ENCODE measurements at places on chromosomes 11 and 22.
A peak's percentile ranks its signal among the peaks of the same experiment; 100 is the strongest.

GRCh38 chr11:84313830-84314359, 1027.7 kb upstream of the CCDC90B start:
- DNase-seq = no peak

DNA sequence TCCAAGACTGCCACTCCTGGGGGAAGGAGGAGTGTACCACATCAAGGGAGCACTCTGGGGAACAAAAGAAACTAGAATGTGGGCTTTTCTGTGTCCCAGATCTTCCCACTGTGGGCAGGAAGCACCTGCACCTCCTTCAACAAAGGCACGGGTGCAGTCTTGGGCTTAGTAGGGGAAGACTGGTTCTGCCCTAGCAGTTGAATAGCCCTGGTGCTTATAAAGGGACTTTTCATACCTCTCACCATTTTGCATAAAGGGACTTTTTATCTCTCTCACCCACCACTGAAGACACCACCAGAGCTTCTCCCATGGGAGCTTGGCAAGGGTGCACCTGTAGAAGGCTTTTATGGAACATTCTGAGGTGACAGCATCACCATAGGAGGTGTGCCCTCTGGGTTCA, 65.8 kb upstream of the MS4A8 start:
- no peak for DNase-seq

DNA sequence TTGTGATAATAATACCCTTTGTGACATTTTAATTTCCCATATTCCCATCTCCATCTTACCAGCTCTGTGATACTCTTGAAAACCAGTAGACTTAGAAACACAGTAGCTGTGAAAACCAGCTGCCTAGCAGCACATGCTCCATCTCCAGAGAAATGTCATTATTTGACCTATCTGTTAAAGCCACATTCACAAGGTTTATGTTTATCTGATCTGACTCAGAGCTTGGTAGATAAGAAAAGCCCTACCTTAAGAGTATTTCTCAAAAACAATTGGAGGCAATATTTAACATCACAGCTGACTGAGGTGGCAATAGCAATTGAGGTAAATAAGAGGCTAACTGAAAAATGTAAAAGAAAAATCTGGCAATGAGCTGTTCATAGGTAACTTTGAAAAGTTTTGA, 8.1 kb upstream of the ANO3 start:
- DNase-seq = no peak

DNA sequence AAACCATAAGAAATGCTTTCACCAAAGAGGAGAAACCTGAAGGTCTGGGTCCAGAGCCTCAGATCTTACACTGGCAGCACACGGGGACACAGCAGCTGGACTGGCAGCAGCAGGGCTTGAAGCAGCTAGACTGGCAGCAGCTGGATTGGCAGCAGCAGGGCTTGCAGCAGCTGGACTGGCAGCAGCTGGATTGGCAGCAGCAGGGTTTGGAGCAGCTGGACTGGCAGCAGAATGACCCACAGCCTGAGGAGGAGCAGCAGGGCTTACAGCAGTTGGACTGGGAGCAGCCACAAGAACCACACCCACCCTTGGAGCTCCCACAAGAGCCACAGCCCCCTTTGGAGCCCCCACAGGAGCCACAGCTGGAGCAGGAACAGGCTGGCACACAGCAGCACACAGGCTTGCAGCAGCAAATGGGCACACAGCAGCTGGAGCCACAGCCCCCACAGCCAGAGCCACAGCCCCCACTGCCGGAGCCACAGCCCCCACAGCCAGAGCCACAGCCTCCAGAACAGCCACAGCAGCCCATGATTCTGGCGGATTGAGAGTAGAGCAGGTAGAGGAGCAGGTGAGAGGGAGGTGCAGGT, at the start of gene KRTAP5-11:
KRTAP5-11 (minus strand) TSS at position 567 of the 587 bp plus-strand sequence; CDS start at position 529, 38 bp downstream.
- no peak for DNase-seq

DNA sequence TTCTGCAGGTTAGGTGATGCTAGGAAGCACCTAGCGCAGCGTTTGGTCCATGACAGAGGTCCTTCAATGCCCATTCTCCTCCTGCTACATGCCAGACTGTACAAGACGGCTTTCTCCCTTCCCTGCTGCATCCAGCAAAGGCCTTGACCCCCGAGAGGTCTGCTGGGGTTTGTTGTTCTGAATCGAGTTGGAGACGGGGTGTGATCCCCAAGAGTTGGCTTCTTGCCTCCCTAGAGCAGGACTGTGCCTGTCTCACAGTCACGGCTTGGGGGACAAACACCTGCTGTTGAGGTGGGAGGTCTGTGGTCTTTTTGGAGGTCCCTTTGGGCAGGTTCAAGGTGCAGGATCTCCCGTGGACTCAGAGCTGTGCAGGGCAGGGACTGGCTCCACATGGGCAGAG, 352.3 kb upstream of the B3GAT1 start:
- no peak for DNase-seq

DNA sequence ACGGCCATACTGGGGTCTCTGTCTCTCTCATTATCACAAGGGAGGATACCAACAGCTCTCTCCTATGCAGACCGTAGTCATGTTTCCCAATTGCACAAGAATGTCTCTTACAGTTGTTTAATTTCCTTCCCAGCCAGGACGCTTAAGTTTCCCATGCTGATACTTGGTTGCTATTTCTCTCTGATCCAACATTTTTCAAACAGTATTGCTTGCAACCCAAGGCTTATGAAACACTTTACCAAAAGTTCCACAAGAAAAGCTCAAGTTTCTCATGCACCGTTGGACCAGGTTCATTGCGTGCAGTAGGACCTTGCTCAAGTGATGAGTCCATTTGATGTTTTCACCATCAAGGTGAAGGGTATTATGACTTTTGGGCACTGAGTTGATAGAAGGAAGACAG, 46.6 kb downstream of the GGTLC2 start:
- DNase-seq = no peak

- no peak for DNase-seq
Observed at GRCh38 chr11:118163494-118163893, 10.9 kb upstream of the SCN4B start.

DNA sequence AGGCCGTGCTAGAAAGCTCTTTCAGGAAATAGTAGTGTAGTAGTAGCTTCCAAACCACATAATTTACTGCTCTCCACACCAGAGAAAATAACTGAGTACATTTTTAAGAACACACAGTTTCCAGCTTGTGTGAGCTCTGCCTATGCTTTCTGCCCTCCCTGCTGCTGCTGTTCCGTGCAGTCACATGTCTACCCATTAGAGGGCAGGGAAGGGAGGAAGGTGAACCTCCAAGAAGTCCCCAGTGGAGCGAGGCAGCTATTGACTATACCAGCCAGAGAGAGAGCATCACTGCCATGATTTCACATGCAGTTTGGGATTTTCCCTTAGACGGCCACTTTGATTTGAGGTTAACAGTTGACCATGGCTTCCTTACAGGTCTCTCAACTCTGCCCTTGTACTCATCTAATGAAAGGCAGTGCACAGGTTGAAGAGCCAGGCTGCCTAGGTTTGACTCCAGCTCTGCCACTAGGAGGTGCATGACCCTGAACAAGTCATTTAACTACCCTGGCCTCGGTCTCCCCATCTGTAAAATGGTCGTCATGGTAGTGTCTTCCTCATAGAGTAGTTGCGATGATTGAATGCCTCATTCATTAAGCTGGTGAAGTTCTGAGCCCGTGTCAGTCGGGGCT, 19.7 kb upstream of the CTTN start:
- DNase-seq = no peak

DNA sequence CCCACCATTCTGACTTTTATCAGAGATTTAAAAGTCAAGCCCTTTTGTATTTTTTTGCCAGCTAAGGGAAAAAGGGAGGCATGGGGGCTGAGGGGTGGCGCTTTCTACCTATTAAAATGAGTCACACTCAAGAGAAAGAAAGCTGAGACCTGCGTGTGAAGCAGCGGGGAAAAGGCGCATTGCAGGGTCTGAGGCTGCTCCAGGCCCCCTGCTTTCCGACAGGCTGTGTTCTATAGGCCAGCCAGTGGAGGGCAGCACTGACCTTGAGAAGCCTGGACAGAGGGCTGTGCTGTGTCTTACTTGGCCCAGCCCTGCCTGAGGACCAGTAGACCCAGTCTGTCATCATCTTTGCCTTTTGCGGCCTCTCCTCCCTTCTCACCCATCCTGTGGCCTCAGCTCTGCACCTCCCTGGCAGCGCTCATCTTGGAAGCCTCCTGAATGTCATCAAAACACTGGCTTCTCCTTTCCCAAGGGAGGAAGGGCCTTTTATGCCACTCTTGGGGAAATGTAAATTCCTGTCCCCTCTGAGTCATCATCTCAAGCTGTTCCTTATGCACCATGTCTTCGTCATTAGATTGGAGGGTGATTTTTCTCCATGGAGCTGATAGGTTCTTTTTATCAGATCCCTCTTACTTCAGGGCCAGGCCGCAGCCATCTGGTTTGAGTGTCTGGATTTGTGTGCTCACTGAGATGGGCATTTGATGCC, 12.6 kb upstream of the MAPK8IP1 start:
- peak; percentile 60 for DNase-seq

- no peak for DNase-seq
Observed at GRCh38 chr22:33035272-33035863, 22.8 kb downstream of the SYN3 start.

Data from Calu3 (cell line).